Right ventricle myocardium inferior (tissue), 1 donor: ENCODE measurements at places on chromosomes 1 and 21. TPM values are rescaled to one million over a fixed set of nuclear protein-coding genes. Genes with fewer than 3 reads are reported as not detected.

SPRR2A gene
- not detected for total RNA-seq

PPIAL4G gene
- total RNA-seq = not detected

BLACAT1 gene
- total RNA-seq = not detected

DNA sequence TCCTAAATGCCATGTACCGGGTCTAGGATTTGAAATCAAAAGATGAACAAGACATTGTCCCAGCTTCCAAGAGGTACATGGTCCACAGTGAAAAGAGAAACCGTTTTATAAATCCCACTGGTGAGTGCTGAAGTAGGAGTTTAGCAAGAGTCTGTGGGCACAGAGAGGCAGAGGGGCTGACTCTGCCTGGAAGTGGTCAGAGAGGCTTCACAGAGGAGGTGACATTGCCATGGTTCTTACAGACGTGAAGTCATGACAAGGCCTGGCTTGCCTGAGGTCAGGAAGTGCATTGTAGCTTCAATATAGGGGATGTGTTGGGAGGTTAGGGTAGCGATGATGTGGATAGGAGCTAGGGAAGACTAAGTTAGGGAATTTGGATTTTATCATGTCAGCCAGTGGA lies 28.4 kb downstream of the MAPKAPK2 start:
- no peak for DNase-seq

GRCh38 chr1:48071513-48071912 lies 74.3 kb upstream of the TRABD2B start:
- DNase-seq = no peak

DNA sequence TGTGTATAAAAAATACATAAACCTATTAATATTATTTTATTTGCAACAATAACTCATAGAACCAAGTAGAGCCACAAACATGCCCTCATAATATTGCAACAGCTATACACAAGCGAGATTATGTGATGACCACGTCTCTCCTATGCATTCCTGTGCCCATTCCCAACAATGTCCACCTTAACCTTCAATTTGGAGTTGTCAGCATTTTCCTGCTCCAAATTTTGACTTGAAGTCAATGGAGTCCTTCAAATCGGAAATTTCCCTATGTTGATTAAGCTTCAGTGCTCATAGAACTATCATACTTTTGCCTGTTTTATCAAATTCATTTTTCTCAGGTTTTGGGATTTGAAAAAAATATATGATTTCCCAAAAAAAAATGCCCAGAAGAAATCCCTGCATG lies 27.4 kb upstream of the FAM20B start:
- DNase-seq = no peak

DNA sequence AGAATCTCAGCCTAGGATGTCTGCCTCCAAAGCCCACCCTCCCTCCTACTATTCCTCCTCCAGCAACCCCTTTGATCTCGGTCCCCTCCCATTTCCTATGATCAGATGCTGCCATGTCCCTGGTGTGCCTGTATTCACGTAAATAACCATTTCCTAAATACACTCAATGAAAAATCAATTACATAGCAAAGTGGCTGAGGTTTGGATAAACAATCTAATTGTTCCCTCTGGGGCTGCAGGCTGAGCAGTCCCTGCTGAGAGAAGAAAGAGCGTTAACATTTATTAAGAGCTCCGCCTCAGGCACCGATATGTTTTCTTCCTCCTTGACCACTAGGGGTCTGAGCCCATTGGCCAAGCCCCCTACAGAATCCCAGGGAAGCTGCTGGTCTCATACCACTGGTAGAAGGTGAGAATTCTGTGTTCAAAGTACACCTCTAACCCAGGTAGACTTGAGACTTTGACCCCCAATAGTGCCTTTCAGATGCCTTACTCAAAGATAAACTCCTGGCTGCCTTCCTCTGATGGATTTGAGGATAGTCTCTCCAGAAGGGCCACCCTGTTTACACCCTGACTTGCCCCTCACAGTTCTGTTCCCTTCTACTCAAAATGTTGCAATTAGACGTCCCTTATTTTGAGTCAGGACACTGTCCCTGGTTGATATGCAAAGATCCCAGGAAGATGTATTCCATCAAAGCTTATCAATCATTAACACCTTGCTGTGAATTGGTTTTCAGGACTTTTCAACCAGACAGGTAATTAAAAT lies 33.9 kb upstream of the CAMK1G start:
- DNase-seq = no peak
